NCI-H2081 treated with DMSO at 0.1 percent for 48 hours (cell line): ENCODE measurements at places on chromosomes 7 and 10.

GRCh38 chr10:60605476-60605875 is 172.8 kb upstream of the CDK1 start:
- DNase-seq: no peak

DNA sequence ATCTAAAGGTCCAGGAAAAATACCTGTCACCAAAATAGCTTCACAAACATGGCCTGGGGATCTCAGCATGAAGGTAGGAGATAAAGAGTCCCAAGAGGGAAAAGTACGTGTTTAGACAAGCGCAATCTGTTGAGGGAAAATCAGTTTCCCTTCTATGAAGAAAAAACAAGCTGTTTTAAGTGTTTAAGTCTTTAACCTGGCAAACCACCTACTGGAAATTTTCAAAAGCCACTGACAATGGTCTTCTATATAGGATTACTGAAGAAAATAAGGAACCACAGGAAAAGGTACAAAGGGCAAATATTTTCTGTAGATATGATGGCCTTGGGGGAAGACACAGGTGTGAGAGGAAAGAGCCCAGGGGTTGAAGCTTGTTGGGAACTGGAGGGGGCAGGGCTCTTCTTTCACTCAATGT is 21.2 kb downstream of the ALDH18A1 start:
- DNase-seq: no peak

- no peak for DNase-seq
Measured at GRCh38 chr7:91598791-91599190, 281.7 kb downstream of the MTERF1 start.

DNA sequence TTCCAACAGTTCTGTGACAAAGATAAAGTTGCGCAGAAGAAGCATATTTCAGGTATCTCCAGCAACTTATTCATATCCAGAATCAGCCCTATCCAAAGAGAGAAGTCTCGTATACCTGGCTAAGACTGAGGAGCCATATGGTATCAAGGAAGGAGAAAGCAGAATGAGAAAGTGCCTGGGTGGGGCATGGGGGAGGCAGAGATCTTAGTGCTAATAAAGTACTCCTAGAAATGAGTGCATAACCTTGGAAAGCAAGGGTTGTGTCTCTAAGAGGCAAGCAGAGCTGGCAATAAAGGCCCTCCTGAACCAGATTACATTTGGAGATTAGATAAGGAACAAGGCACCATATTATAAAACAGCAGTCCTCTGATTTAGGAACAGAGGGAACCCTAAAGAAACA is 12.7 kb downstream of the TASOR2 start:
- DNase-seq: no peak

DNA sequence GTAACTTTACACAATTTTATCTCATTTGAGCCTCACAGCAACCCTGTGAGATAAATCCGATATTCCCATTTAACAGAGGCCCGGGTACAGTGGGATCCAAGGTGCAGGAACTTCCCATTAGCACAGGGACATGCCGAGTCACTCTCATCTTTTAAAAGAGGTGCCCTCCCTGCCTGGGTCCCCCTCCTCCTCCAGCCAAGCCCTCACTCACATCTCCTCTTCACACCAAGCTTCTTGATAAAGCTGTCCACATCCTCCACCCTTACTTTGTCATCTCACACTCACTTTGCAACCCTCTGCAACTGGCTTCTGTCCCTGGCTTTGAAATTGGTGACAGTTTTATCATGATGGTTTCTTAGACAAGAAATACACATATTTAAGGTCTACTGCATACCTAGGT is 144.6 kb upstream of the RHEB start:
- no peak for DNase-seq

DNA sequence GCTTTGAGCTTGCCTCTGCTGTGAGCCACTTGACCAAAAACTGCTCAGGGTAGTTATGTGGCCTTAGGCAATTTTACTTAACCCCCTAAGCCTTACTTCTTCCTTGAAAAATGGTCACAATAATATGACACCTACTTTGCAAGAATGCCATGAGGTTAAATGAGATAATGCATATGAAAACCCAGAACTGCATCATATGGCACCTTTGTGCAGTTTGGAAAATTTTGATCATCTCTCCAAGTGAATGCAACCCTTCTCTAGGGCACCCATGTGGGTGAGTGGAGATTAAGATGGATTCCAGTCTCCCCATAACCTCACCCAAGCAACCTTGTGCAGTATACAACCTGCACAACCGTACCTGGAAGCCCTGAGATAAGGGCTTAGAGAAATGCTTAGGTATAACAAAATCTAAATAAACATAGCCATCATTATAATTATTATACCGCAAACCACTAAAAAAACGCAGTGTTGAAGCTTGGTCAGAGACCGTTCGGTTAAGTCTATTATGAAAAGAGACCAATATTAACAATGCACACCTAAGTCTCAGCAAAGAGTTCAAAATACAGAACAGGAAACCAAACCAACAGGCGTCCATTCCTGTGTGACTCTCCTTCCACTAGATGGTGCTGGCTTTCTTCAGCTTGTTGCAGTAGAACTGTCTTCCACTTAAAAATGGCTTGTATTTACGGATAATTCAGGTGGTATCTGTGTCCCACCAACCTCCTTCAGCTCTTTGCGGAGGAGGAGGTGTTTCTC is 21.0 kb upstream of the ASB15 start:
- no peak for DNase-seq

DNA sequence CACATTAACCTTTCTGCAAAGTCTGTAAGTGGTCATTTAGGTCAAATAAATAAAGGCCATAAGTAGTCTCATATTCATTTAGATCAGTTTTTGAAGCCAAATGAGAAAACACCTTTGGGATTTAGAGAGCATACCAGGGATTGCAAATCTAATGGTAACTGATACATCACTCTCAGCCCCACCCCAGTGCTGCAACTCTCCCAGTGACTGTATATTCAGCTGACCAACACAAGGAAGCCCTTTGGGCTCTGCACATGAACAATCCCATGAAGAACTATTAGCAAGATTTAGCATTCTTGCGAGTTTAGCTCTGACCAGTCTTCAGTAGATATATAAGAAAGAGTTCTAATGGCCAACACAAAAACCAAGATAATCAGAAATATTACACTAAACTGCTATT is 252.3 kb downstream of the CSTF2T start:
- no peak for DNase-seq

- DNase-seq: no peak
Measured at GRCh38 chr10:48776005-48776522, 91.4 kb downstream of the WDFY4 start.
